Activated naive CD8-positive, alpha-beta T cell treated with anti-CD3 and anti-CD28 coated beads, Interleukin-2, amount 50 U/mL, for 16 hours (primary cell): ENCODE measurements at places on chromosomes 7 and 10.

DNA sequence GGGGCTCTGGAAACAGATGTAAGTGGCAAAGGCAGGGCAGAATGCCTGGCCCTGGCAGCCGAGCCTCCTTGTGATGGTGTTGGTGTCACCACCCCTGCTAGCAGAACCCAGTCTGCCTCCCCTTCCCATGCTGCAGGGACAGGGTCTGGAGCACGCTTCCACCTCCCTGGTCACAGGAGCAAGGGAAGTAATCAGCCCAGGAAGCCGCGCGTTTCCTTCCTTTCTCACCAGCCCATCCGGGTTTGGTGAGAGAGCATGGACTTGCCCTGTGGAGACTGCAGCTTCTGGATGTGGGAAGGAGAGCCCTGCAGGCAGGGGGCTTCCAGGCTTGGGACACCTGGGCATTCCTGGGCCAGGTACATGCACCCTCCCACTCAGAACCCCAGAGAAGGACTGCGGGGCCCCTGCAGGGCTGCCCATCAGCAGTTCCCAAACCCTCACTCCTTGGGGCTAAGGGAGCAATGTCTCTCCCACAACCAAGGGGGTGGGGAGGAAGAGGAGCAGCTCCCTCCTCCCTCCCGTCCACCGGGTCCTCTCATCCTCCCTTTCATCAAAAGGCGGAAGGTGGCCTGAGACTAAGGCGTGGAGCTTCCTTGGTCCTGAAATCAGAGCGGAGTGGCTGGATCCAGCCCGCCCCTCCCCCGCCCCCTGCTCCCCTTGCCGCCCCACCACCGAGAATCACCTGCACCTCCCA, 1.8 kb downstream of the MMRN2 start:
- no peak for DNase-seq

- no peak for DNase-seq
These were observed 843 bp upstream of the PLPP4 start for GRCh38 chr10:120456143-120456625.

DNA sequence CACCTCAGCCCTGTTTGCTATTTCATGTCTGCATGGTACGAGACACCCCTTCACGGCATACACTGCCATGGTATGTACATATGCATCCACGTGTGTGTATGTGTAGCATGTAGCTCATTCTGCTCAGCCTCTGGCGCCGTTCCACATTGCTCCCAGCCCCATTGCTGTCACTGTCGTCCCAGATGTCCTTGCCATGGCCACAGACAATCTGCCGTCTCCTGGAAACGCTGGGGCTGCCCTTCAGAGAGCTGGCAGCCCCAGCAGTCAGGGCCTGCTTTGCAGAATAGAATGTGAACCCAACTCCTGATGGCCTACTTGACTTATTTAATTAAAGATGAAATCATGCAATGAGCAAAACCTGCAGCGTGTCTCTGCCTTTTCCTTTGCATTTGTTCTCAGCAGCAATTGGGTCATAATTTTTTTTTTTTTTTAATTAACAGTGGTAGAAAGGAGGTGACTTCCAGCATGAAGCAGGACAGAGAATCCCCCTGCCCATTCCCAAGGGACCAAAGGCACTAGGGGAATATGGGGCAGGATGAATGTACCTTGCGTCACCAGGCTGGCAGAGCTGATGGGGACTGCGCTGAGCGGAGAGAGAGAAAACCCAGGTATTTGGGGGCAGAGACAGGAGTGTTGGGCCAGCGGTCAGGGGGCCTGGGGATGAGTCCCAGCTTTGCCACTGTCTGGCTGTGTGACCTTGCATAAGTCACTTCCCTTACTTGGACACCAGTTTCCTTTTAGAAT, 49.2 kb downstream of the CHST3 start:
- DNase-seq: no peak

GRCh38 chr7:64863021-64863420, 40.1 kb upstream of the ZNF273 start:
- no peak for DNase-seq

- no peak for DNase-seq
These were observed 137.5 kb downstream of the IMMP2L start for GRCh38 chr7:111424768-111425167.

DNA sequence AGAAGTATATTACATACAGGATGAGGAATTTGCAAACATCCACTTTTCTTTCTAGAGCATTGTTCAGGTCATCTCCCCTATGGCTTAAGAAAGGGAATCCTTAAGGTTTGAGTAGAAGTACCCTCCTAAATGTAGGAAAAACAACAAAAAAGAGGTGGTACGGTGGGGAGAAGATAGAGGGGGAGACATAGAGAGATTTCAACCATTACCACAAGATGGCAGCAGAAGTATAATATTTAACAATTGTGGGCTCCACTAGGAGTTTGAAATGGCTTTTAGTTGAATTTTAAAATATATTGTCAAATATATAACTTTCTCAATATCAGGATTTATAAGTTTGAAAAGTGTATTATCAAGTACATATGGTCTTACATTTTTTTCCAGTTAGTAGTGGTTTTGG, 72.7 kb upstream of the PRKG1 start:
- DNase-seq: no peak

DNA sequence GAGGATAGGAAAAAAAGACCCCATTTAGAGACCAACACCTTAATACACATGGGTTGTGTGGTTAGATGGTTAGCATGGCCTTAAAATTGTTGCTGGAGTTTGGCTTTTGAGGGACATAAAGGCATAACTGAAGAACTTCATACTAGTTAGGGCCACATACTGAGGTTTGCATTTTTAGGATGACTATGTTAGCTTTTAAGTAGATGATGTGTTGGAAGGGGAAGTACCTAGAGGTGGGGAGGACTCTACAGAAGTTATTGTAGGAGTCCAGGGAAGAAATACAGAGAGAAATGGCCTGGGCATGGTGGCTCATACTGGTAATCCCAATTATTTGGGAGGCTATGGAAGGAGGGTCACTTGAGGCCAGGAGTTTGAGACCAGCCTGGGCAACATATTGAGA, 40.5 kb downstream of the ENTPD1 start:
- no peak for DNase-seq

- no peak for DNase-seq
These were observed 59.2 kb upstream of the ZMIZ2 start for GRCh38 chr7:44689427-44689826.

GRCh38 chr7:104127204-104127603, 80.6 kb downstream of the ORC5 start:
- DNase-seq: no peak

GRCh38 chr10:117496616-117497028, 45.9 kb upstream of the EMX2 start:
- peak; percentile 48 for DNase-seq

GRCh38 chr10:10552948-10553347, 464.7 kb upstream of the CELF2 start:
- no peak for DNase-seq

GRCh38 chr10:125721035-125721434, 1.5 kb downstream of the EDRF1 start:
- DNase-seq: no peak

DNA sequence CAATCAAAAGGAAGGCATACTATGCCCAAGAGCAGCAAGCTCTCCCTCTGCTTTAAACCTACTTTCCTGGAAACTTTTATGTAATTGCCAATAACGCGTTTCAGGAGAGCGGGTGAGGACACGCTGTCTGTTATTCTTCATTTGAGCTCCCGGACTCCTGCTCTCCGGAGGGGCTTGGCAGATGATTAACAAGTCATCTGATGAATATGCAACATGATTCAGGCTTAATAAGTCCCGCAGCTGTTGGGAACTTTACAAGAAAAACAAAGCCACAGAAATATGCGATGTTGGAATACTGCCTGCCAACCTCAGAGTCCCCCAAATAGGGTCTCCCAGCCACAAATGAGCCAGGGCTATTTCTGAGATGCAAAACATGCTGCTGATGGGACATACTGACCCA, 348.0 kb downstream of the GPAM start:
- no peak for DNase-seq

- peak; percentile 38 for DNase-seq
These were observed 4.4 kb upstream of the CCL26 start for GRCh38 chr7:75776295-75776971.

- DNase-seq: no peak
These were observed 28.3 kb downstream of the OGDHL start for GRCh38 chr10:49733866-49734265.
